SIG-M5 (cell line): ENCODE measurements at places on chromosomes 4 and X.

GRCh38 chr4:148112231-148112982 lies 329.8 kb downstream of the NR3C2 start:
- DNase-seq, result no peak

DNA sequence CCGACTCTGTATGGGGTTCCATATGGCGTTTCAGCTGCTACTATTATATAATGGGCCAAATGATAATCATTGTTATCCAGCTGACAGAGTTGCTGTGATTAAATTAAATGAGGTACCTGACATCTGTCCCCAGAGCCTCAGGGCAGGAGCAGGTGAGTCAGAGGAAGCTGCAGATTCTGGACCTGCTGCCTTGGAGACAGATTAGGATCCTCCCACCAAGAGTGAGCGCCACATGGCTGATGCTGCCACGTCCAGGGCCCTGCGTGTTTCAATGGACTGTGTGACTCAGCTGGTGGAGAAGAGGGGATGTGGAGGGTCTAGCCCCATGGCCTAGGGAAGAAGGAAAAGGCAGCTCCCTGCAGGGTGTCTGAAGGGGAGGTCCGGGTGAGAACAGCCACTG lies 28.3 kb upstream of the UXT start:
- no peak for DNase-seq

- no peak for DNase-seq
Observed at GRCh38 chrX:130100180-130100579, 10.1 kb downstream of the ELF4 start.

DNA sequence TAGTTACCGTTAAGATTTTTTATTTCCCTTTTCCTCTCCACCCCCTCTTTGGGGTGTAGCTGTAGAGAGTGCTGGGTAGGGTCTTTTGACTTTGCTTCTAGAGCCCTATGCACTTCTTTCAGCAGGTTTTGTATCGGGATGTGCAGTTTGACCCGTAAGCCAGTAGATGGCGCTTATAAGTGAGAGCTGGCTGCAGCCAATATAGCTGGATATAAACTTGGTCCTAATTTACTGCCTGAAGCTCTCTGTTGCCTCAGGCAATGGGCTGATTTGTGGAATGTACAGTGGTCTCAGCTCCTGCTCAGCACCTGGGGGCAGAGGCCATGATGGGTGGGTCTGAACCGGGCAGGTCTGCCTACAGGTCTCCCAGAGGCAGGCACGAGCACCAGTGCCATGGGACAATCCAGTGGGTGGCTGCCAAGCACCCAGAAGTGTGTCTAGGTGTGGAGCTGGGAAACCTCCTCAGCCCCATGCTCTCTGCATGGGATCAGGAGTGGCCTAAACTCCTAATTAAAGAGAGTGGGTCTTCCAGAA lies 146.5 kb downstream of the SPANXN1 start:
- DNase-seq, result no peak

DNA sequence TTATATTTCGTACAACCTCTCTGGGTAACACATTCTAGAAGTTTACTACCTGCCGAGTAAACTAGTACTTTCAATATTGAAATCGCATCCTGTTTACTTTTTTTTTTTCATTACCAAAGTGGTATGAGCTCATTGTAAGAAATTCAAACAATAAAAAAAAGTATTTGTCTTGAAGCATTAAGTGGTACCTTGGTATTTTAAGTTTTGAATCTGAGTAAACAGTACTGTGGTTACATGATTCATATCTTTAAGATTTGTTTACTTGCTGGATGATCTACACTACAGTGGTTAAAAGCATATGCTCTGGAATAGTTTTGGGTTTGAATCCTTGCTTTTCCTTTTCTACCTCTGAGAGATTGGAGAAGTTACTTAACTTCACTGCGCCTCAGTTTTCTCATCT lies 3.8 kb upstream of the MMGT1 start:
- no peak for DNase-seq

- no peak for DNase-seq
Observed at GRCh38 chr4:169611157-169611556, 1.2 kb downstream of the NEK1 start.

DNA sequence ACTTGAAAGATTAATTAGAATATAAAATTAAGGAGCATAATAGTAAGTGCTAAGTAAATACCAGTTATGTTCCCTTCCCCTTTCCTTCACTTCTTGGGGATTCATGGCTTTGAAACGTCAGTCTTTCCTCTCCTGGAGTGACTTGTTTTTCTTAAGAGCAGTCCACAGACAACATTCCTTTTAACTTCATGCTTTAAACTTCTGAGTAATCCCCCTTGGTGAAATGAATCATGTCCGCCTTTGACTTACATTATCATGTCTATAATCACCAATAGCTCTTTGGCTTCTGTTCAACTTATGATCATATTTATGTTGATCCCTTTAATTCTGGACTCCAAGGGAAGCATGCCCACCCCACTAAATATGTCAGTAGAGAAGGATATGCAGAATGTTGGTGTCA lies 1012.1 kb upstream of the SLIT2 start:
- DNase-seq, result no peak

GRCh38 chrX:29136904-29137303 lies 549.7 kb downstream of the IL1RAPL1 start:
- DNase-seq, result no peak

DNA sequence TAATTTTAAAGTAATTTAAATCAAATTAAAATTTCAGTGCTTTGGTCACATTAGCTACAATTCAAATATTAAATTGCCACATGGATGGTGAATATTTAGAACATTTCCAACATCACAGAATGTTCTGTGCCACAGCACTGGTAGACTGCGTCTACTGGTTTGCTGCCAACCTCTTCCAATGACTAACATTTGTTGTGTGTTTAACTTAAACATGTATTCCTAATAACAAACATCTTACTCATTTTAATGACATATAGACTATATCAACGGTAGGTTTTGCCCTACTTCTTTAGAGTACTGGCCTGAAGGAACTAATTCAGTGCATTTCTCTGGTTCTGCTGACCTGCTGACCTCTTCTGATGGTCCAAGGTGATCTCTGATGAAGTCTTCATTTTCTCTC lies 157.6 kb downstream of the DCK start:
- no peak for DNase-seq

- no peak for DNase-seq
Observed at GRCh38 chr4:175109933-175110332, 191.8 kb downstream of the ADAM29 start.

DNA sequence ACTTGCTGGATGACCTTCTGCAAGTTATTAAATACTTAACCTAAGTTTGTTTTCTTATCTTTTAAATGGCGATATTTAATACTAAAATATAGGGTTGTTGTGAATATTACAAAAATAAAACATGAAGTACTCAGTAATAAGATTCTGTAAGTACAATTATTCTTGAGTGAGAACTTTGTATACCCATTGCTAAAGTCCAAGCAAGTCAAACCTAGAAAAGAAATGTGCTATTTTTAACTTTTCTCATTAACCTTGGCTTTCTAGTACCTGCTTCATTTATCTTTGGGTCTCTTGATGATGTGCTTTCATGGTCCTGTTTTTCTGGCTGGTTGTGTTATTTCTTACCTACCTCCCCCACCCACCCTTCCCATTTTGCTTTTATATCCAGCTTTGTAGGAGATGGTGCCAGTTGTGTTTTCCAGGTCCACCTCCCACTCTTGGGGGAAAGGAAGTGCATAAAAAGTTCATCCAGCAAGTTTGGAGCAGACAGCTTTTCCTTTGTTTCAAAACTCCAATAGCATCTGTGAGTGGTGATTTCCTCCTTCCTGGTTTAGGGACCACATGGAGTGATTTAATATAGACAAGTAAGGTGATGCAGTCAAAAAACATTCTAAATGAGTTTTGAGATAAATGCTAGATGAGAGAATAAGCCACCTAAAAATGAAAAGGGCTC lies 7.5 kb upstream of the CXCL8 start:
- no peak for DNase-seq

GRCh38 chrX:23779025-23779424 lies 3.9 kb upstream of the SAT1 start:
- DNase-seq, result no peak

GRCh38 chrX:25131055-25131454 lies 115.3 kb upstream of the ARX start:
- DNase-seq, result no peak

GRCh38 chrX:11138498-11139390 lies 27.6 kb downstream of the HCCS start:
- DNase-seq, result no peak

DNA sequence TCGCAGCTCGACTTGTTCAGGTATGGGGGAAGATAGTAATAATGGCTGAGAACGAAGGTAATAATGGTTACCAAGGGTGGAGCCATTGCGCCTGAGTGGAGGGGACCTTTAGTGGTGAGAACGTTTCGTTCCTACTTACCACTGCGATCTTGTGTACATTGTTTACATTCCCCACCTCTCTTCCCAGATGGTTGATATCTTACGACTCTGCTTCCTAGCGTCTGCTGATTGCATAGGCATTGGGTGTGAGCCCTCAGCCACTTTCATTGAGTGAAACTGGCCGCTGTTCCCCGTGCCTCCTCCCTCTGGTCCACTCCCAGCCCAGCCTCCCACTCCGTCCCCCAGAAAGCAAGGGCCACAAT lies 850 bp downstream of the IGBP1 start:
- DNase-seq, result no peak

- no peak for DNase-seq
Observed at GRCh38 chr4:116573540-116573939, 511.8 kb downstream of the TRAM1L1 start.

GRCh38 chr4:146472404-146472803 lies 49.3 kb downstream of the SLC10A7 start:
- no peak for DNase-seq

GRCh38 chrX:3962511-3963311 lies 249.3 kb upstream of the PRKX start:
- DNase-seq, result no peak

- DNase-seq, result no peak
Observed at GRCh38 chrX:104189837-104190236, 23.6 kb downstream of the FAM199X start.

- no peak for DNase-seq
Observed at GRCh38 chr4:26361297-26361696, 40.5 kb downstream of the RBPJ start.

DNA sequence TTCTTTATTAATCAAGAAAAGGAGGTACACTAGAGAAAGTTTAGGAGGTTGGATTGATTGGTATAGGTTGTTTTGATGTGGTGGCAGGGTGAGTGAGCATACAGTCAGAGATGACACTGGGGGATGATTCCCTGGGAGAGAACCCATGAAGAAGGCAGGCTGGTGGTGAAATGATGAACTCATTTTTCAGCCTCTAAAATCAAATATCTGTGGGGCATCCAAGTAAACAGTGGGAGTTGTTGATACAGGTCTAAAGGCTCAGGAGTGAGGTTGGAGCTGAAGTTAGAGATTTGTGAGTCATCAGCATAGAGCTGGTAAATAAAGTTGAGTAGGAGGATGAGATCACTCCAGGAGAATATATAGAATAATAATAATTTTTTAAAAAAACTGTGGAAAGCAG lies 10.0 kb upstream of the AP1S2 start:
- DNase-seq, result no peak

DNA sequence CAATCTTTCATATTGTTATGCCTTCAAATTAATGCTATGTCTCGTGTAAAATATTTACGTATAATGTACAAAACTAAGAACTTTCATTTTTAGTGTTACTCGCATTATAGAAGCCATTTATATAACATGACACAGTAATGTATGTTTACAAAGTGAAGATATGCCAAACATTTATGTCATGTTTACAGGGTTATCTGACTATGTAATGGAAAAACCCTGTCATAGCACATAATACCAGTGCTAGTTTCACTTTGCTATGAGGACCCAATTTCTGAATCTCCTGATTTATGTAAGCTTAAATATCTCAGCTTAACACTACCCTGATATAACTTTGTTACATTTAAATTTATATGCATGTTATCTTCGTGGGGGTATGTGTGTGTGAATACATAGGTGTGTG lies 233.1 kb downstream of the FAT4 start:
- DNase-seq, result no peak

DNA sequence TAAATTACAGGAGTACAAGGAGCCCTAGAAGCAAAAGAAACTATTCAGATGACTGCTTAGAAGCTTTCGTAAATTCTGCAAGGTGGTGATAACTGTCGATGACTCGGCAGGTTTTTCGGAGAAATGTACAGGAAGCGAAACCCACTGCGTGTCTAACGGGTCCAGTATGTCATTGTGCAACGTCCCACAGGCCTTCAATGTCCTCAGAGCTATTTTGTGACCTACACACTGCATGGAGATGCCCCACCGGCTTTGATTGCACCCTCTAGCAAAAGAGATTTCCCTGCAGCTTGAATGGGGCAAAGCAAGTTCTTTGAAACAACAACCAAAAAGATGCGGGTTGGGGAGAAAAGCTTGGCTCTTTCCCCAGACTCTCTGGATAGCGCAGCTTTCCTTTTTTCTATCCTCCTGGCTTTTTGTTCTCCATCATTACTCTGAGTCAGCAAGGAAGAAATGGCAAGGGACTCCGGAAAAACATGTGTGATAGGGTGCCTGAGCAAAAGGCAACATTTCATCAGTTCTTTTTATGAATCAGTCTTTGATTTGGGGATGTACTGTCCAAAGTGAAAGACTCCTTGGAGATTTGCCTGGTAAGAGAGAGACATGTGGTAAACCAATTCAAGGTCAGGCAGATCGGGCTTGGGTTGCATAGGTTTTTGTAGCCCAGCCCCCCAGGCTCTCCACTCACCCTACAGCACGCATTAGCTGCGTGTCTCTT lies 112.0 kb upstream of the TBL1X start:
- DNase-seq, result peak; percentile 18

DNA sequence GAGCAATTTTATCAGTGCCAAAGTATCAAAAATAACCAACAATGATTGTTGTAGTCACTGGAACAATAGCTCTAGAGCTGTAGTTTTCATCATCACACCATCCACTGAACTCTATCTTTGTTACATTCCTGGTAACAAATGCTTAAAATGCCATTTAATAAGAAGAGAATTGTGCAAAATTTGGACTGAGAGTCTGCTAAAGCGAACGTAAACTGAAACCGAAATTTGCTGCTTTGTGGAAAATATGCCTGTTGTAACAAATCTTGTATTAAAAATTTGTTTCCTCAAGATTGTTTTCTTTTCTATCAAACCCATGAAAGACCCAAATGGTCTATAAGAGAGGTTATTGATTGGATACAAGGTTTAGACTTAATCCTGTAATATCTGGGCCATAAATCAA lies 109.3 kb upstream of the TECRL start:
- DNase-seq, result no peak

GRCh38 chr4:8010618-8011017 lies 71.0 kb upstream of the AFAP1 start:
- DNase-seq, result no peak

DNA sequence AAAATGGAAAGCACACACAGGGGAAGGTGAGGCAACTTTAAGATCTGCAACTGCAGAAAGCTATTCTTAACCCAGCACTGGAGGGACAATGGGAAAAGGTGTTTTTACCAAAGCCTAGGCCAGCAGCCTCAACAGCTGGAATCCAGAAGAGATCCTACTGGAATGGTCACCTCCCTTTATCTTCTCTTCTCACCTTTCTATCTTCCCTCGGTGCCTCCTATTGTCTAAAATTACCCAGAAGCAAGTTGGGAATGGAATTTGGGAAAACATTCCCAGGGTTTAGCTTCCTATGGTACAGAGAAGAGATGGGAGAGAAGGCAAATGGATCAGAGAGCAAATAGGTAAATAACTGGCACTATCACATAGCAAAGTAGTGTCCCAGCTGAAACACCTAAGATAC lies 73.1 kb downstream of the TIGD2 start:
- no peak for DNase-seq
